A549 (cell line): ENCODE measurements at places on chromosomes 3 and 15.
A peak's percentile ranks its signal among the peaks of the same experiment; 100 is the strongest.

DNA sequence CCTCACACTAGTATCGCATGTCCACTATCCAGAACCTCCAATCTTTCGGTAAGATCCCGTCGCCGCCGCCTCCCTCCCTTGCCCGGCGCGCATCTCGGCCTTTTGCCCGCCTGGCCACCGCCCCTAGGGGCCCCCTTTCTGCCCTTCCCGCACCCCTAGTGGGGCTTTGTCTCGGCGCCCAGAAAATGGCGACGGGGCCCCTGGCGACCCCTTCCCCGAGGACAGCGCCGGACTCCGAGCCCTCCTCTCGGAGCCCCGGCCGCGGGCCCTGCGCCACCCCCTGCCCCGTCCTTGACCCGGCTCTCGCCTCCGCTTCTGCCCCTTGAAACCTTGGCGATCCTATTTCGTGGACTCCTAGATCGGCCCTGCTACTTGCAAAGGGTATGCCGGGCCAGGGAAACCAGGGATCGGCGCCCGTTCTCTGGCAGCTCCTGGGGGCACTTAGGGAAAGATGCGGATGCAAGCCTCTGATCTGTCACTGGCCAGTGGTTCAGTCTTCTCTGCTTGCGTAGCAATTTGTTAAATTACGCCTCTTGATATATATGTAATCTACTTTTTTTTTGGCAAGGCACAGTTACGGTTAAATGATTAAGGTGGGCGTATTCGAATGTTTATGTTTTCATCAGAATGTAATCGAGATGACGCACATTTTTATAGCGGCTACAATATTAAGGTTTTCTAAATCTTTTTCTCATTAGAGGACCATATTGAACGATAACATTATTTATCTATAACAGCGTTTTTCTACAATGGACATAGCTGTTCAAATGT lies 603 bp downstream of the EIF1B start:
- DNase-seq, result peak; percentile 5

DNA sequence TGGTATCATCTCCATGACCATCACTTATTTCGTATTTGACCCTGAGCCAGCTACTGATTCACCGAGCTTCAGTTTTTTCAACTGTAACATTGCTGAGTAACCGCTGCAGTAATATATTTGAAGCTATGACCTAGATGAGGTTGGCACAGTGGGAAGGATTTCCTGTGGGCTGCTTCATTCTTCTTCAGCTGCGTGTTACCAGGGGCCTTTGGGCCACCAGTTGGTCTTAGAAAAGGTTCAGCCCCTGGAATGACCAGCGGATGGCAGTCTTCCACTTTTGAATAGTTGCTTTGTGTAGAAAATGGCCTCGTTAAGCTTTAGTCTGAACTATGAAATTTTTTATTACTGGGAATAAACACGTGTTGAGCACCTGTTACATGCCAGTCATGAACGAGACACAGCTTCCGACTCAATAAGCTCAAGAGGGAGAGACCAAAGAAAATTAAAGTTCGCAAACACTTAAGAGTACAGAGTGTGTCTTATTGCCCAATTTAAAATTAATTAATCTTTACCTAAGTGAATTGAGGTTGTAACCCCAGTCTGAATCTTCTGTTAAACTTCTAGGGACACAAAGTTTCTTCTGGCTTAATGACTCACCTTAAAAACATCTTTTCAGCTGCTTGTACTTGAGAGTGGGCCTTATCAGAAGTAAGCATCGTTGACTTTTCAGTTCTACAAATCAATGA lies 57.6 kb upstream of the NR2E3 start:
- peak; percentile 97 for DNase-seq

DNA sequence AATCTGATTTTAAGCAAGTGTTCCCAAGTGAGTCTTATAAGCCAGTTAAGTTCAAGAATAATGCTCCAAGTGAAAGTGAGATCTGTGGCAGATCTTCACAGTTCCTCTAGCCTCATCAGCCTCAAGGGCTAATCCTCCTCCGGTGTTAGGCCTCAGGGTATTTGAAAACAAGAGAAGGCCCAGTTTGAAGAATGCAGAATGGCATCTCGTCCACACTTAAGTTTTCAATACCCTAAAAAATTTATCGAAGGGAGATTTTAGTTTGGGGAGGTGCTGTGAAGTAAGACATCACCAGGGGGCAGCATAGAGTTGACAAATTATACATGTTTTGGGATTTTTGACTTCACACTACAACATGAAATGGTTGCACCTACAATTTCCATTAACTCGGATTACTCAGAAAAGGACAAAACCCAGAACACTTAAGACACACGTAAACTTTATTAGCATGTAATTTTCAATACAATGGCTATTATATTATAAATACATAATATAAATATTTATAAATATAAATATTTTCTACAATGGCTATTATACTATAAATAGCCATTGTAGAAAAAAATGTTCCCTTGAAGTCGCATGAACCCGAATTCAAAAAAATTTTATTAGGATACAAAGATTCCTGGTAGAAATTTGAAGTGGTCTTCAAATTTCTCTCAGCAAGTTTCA lies 2.3 kb upstream of the TMEM266 start:
- peak; percentile 53 for DNase-seq

GRCh38 chr15:69802432-69802831 lies 295.3 kb downstream of the TLE3 start:
- DNase-seq, result no peak

- DNase-seq, result no peak
These were observed 318.2 kb upstream of the KCNH8 start for GRCh38 chr3:18830087-18830486.

- DNase-seq, result no peak
These were observed 1169.1 kb upstream of the EPHA6 start for GRCh38 chr3:95645291-95645690.

GRCh38 chr15:84961114-84961452 lies 20.6 kb upstream of the PDE8A start:
- no peak for DNase-seq

DNA sequence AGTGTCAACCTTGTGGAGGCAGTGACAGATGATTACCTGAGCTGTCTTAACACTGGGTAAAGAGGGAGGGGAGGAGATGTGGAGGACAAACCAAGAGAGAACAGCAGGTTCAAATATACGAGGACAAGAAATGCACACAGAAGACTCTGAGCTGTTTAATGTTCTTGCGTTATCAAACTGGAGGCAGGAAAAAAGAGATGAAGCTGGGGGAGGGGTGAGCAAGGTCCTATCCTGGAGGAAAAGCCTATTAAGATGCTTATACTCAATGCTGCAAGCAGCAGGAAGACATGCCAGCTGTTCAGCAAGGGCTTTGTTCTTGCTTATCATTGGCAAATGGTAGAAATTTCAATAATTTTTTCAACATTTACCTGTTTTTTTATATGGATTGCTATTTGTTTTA lies 345.7 kb upstream of the TRIM42 start:
- DNase-seq, result no peak

- no peak for DNase-seq
These were observed 454.8 kb upstream of the CBLB start for GRCh38 chr3:106323586-106323985.

- DNase-seq, result no peak
These were observed 48.0 kb upstream of the FBN1 start for GRCh38 chr15:48693484-48693883.

DNA sequence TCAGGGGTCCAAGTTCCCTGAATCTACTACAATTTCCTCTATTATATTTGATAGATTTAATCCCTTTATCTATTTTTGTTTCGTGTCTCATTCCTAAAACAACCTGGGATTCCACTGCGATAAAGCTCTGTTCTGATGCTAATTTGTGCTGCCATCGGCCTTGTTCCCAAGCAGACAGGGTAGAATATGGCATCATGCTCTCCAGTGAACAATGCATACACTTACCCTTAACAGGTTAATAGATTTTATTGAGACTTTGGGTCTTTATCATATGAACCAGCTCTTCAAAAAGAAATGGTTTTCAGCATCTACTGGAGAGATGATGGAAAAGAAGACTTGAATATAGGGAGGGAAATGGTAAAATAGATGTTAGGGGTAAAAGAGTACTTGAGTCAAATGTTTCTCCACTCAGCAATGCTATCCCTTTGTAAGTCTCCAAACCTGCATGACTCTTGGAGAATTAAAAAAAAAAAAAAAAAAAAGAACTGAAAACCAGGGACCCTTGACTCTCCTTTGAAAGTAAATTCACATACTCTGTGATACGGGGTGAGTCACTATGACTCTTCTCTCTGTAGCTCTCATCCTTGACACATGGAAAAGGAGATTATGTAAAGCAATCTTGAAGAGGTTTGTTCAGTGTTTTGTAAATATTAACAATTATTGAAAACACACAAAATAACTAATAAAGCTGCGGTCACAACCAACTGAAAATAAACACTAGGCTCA lies 268.8 kb downstream of the ZBTB20 start:
- DNase-seq, result no peak

DNA sequence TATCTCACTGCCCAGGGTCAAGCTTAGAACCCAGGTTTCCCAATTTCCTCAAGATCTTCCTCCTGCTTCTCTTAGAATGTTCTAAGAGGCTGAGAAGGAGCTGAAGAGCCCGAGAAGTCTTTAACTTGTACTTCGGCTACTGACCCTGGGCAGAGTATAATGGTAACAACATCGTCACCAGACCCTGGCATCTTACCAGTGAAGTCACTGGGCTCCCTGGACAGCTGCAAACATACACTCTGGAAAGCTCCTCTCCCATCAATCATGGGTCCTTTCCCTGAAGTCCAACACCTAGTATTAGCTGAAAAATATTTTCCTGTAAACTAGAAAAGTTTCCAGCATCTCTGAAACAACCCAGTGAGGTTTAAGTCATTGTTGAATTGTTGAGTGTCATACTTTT lies 22.7 kb downstream of the CPEB1 start:
- DNase-seq, result no peak

- no peak for DNase-seq
These were observed 1.1 kb downstream of the WDR72 start for GRCh38 chr15:53758412-53758811.

DNA sequence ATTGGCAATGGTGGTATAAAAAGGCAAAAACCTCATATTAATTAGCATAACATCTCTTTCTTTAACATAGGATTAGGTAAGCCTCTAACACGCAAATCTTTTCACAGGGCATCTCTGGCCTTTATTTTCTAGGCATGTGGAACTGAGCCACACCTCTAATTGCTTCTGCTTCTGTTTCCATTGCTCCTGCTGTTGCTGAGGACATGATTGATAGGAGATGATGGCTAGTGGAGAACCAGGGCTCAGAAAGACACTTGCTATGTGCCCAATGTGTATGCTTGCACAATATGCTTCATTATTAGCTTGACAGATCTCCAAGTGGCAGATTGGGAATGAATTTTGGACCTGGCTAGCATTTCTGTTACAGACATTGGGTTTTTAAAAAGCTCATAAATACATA lies 114.5 kb downstream of the EPHA3 start:
- DNase-seq, result no peak

DNA sequence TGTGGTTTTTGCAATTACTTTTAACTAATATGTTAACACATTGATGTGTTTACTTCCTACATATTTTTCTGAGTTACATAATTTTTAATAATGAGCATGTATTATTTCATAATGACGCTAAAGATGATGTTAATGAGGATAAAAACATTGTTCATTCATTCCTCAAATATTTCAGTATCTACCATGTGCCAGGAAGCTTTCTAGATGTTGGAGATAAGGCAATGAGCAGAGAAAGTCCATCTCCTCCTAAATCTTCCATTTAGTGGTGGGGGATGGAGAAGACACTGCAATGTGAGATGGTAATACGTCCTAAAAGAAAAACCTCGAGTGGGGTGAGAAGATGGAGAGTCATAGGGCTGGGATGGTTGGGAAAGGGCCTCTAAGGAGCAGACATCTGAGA lies 132.7 kb downstream of the MYLK start:
- no peak for DNase-seq

DNA sequence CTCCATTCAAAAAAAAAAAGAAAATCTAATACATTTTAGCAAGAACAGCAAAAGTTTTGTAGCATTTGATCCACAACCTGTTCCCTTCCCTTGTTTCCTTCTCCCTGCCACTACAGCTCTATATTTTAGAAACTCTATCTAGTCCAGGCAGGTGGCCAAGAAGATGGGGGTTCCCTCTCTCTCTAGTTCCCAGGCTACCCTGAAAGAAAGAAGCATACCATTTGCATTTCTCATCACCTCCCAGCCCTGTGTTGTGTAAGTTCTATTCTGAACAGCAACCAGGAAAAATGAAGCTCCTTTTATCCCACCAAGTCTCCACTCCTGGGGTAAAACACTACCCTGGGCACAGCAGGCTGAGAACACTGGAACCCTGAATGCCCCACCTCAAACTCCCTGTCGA lies 100.0 kb downstream of the PCCB start:
- DNase-seq, result peak; percentile 33

DNA sequence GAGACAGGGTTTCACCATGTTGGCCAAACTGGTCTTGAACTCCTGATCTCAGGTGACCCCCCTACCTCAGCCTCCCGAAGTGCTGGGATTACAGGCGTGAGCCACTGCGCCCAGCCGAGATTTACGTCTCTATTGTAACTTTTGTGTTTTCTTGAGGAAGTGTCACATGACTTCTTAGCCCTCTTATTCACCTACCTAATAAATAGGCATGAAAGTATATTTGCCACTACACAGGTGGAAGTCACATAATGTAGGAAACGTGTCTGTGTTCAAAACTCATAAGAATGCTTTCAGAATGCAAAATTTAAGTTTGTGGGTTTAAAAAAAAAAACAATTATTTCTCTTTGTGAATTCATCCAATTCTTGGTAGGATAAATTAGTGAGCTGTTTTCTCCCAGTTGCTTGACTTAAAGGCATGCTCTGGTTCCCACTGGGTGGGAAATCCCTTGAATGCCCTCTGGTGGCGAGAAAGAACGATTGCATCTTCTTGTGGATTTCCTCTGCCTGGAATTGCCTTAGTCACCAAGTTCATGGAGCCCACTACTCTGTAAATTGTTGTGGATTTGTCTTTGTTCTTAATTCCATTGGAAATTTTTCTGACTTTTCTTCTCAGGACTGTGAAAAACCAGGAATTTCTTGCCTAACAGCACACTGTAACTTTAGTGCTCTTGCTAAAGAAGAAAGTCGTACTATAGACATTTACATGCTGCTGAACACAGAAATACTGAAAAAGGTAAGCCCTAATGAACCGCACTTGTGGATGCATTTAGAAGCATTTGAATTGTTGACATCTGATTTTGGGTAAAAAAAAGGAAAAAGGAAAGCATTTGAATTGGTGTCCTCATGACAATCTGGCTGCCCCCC lies 82.2 kb upstream of the CTDSPL start:
- DNase-seq, result peak; percentile 85

GRCh38 chr3:126951561-126951960 lies 31.4 kb upstream of the PLXNA1 start:
- no peak for DNase-seq

DNA sequence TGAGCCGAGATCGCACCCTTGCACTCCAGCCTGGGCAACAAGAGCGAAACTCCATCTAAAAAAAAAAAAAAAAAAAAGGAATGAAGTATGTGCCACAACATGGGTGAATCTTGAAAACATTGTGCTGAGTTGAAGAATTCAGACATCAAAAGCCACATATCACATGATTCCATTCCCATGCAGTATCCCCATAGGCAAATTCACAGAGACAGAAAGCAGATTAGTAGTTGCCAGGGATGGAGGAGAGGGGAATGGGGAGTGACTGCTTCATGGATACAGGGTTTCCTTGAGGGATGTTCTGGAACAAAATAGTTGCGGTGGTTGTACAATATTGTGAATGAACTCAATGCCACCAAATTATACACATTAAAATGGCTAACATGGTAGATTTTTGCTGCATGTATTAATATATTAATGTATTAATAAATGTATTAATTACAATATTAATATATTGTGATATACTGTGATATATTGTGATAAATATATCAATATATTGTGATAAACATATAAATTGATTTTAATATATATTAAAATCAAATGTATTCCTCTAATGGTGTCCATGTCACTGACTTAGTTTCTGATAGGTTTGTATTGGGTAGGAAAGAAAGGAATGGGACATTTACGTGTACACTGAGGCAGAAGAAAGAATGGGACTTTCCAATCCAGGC lies 34.9 kb downstream of the SMAD3 start:
- DNase-seq, result no peak

- no peak for DNase-seq
These were observed 4.7 kb upstream of the GCSAM start for GRCh38 chr3:112137781-112138180.
